ENCODE measurements at places on chromosomes 7 and 10.

DNA sequence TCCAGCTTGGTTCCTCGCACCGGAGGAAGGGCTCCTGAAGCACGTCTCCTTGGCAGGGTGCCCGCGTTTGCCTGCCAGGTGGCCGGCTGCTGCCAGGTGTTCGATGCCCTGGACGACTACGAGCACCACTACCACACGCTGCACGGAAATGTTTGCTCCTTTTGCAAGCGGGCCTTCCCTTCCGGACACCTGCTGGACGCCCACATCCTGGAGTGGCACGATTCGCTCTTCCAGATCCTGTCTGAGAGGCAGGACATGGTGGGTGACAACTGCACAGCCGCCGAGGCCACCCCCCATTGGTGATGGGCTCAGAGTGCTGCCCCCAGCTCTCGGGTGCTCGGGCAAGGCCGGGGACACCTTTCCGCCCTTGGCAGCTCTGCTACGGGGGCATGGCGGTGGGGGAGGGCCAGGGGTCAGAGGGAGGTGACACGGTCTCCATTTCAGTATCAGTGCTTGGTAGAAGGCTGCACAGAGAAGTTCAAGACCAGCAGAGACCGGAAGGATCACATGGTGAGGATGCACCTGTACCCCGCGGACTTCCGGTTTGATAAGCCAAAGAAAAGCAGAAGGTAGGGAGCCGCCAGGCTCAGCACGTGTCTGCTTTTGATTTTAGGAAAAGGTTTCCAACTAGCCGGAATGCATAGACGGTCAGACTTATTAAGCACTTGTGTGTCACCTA is 1.1 kb downstream of the ZNF511 start:
- peaks cover 18% of the 10 kb centered on the region for H3K4me1 ChIP-seq
- H3K36me3 ChIP-seq: peaks cover 4% of the 10 kb centered on the region
- DNase-seq: no peak

GRCh38 chr7:27179503-27180430 is 5.3 kb downstream of the HOXA11 start:
- H3K4me1 ChIP-seq: peaks cover 1% of the 10 kb centered on the region
- DNase-seq: peak; percentile 75
- H3K27ac ChIP-seq: no peak overlapping the region
- H3K27me3 ChIP-seq: peaks cover 100% of the 10 kb centered on the region

DNA sequence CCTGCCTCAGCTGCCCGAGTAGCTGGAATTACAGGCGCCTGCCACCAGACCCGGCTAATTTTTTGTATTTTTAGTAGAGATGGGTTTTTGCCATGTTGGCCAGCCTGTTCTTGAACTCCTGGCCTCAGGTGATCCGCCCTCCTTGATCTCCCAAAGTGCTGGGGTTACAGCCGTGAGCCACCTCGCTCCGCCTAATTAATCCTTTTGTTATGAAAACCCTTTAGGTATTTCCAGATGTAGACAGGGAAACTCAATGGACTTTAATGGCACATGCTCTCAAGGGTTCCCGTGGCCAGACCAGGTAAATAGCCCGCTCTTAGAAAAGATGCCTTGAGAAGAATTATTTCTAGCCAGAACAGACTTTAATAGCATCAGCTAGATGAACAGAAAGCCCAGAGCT is 19.7 kb upstream of the EXOC4 start:
- peaks cover 32% of the 10 kb centered on the region for H3K4me1 ChIP-seq
- H3K36me3 ChIP-seq: no peaks in the 10 kb centered on the region
- H3K4me3 ChIP-seq: no peak overlapping the region

DNA sequence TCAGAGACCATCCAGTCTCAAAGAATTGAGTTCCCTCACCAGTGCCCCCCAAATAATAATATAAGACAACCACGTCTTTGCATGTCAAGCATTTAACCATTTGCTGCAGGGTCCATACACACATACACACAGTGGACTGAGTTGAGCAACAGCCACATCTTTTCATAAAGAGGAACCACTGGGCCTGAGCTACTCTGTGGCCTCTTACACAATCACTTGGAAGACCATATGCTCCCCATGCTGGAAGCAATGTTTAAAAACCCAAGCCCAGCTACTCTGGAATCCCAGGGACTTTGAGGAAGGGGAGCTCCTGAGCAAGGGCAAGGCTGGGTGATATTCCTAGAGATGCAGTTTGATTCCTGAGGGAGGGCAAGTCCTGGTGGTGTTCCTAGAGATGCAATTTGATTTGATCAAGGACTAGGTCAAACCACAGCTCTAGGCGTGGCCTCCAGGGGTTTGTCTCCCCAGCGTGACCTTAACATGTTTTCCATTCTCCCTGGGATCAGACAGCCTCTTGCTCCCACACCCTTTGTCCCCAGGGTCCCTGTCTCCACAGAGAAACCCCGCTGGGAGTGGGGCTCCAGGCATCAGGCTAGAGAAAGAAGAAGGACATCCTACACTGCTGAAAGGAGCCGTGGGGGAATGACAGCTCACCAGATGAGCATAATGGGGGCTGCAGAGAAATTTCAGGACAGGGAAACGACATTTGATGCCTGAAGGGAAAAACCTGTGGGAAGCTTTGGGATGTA is 376.2 kb upstream of the MGMT start:
- peaks cover 20% of the 10 kb centered on the region for H3K4me1 ChIP-seq
- H3K27me3 ChIP-seq: peaks cover 21% of the 10 kb centered on the region
- no peak overlapping the region for H3K4me3 ChIP-seq
- DNase-seq: no peak
- H3K27ac ChIP-seq: no peak overlapping the region

DNA sequence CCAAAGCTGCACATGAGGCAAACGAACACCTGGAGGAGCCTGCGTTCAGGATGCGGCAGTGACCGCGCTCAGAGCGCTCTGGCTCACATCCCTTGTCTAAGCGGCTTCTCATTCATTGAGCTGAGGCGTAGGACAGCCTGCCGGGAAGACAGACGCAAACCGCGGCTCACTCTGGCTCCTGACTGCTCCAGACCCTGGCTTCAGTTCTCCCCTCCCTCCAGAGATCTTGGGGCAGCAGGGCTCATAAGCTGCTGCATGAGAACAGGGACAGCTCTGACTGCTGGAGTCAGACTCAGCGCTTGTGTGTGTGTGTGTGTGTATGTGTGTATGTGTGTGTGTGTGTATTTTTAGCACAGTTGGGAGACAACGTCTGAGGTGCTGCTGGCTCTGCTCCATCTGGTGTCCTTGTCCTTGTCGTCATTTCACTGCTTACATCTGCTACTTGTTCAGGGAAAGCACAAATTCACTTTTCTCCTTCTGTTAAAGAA is 15.8 kb upstream of the LYZL2 start:
- no peaks in the 10 kb centered on the region for H3K36me3 ChIP-seq
- no peak for DNase-seq
- peaks cover 34% of the 10 kb centered on the region for H3K4me1 ChIP-seq

DNA sequence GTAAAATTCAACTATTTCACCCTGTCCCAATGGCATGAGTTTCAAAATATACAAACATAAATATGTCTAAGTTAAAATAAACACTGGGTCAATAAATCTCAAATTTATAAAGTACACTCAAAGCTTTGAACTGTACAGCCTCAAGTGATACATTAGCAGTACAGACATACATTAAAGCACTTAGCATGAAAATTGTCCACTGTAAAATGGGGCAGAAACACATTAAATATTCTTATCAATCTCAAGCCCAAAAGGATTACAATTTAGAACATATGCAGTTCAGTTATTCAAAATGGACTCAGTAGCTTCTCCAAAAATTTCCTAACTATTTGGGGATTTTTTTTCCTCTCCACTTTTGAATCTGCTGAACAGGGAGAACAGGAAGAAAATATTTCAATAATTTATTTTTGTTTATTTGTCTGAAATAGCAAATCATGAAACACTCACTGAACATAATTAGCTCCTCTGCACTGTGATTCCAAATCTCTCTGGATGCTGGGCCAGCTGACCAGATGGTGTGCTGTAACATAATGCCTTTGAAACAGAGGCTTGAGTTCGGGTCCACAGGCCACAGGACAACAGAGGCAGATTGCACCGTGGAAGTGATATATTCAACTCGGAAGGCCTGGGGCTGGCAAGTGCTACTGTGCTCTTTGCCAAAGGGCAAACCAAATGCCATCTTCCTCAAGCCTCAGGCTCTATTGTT is 248.9 kb upstream of the LRRN3 start:
- H3K4me3 ChIP-seq: no peak overlapping the region
- no peaks in the 10 kb centered on the region for H3K27me3 ChIP-seq
- no peaks in the 10 kb centered on the region for H3K36me3 ChIP-seq
- peaks cover 7% of the 10 kb centered on the region for H3K4me1 ChIP-seq

GRCh38 chr10:121864653-121865052 is 63.2 kb downstream of the ATE1 start:
- peaks cover 19% of the 10 kb centered on the region for H3K4me1 ChIP-seq
- H3K27ac ChIP-seq: no peak overlapping the region
- DNase-seq: no peak
- no peaks in the 10 kb centered on the region for H3K27me3 ChIP-seq

DNA sequence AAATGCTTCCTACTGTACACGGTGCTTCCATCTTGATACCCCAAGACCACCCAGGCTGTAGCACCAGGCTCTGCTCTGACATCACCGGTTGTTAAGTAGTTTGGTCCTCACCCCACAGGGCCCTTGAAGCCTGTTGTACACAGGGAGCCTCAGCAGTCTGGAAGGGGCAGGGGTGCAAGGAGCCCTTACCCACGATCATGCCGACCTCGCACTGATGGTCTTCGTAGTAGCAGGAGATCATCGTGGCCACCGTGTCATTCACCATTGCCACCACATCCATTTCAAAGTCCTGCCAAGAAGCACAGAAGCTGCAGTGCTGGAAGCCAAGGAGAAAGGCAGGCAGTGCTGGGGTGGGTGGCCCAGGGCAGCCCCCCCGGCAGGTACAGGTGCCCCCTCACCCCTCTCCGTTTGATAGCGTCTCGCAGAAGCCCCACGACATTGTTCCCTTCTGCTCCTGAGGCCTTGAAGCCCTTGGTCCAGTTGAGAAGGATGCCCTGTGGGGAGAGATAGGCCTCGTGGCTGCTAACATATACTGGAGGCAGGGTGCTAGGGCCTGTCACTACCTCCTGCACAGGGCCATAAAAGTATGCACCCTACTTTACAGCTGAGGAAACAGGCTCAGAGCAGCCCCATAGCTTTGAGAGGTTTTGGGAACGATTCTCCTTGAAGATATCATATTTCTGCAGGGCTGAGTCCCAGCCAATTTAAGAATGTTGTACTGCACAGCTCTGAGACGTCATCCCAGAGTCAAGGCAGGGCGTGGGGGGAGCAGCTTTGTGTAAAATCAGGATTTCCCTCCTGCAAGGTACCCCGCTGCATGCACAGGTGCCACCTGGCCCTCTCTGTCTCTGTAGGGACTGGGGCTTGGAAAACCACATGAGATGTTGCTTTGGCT is 8.7 kb upstream of the MYL7 start:
- no peak for DNase-seq
- no peaks in the 10 kb centered on the region for H3K36me3 ChIP-seq
- peaks cover 3% of the 10 kb centered on the region for H3K4me1 ChIP-seq
- no peak overlapping the region for H3K4me3 ChIP-seq
- peaks cover 19% of the 10 kb centered on the region for H3K27me3 ChIP-seq
- H3K27ac ChIP-seq: peak overlapping the region; percentile 29

- no peak overlapping the region for H3K4me3 ChIP-seq
- DNase-seq: no peak
- no peaks in the 10 kb centered on the region for H3K36me3 ChIP-seq
Measured at GRCh38 chr7:124426621-124427020, 339.0 kb downstream of the GPR37 start.

DNA sequence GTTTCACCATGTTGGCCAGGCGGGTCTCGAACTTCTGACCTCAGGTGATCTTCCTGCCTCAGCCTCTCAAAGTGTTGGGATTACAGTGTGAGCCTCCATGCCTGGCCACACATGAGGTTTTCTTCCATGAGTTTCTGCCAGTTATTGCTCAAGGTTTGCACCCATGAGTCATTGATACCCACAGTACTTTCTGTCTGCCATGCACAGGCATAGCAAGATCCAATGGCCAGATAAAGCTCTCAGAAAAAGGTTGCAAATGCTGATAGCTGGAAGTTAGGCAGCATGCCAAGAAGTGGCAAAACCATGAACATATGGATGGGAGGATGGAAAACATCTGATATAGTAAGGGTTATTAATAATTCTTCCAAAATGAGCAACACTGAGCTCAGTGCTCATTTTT is 298.7 kb upstream of the NRG3 start:
- H3K4me3 ChIP-seq: no peak overlapping the region
- no peak for DNase-seq
- H3K4me1 ChIP-seq: no peaks in the 10 kb centered on the region
- H3K27me3 ChIP-seq: no peaks in the 10 kb centered on the region

DNA sequence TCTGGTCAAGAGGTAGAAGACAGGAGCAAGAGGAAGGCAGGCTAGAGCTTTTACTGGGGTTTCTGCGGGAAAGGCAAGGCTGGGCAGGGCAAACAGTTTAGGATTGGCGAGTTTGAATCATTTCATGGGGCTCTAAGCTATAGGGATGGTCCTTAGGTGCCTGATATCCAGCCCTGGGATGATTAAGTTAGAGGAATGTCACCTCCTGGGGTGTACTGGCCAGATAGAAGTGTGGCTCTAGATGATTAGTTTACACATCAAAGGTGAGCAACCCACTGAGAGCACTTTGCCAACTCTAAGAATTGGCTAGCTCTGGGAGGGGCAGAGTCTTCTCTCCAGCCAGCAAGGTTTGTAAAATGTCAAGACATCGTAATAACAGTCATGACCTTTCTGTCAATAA is 52.4 kb downstream of the ZNF365 start:
- no peak overlapping the region for H3K4me3 ChIP-seq
- no peaks in the 10 kb centered on the region for H3K27me3 ChIP-seq
- H3K36me3 ChIP-seq: no peaks in the 10 kb centered on the region
- no peak for DNase-seq

GRCh38 chr10:115947104-115947503 is 325.9 kb downstream of the GFRA1 start:
- no peak for DNase-seq
- no peaks in the 10 kb centered on the region for H3K4me1 ChIP-seq
- no peak overlapping the region for H3K4me3 ChIP-seq
- H3K27ac ChIP-seq: no peak overlapping the region

GRCh38 chr10:91296471-91296870 is 76.0 kb downstream of the PCGF5 start:
- no peaks in the 10 kb centered on the region for H3K27me3 ChIP-seq
- no peak overlapping the region for H3K27ac ChIP-seq
- H3K4me3 ChIP-seq: no peak overlapping the region
- DNase-seq: no peak

DNA sequence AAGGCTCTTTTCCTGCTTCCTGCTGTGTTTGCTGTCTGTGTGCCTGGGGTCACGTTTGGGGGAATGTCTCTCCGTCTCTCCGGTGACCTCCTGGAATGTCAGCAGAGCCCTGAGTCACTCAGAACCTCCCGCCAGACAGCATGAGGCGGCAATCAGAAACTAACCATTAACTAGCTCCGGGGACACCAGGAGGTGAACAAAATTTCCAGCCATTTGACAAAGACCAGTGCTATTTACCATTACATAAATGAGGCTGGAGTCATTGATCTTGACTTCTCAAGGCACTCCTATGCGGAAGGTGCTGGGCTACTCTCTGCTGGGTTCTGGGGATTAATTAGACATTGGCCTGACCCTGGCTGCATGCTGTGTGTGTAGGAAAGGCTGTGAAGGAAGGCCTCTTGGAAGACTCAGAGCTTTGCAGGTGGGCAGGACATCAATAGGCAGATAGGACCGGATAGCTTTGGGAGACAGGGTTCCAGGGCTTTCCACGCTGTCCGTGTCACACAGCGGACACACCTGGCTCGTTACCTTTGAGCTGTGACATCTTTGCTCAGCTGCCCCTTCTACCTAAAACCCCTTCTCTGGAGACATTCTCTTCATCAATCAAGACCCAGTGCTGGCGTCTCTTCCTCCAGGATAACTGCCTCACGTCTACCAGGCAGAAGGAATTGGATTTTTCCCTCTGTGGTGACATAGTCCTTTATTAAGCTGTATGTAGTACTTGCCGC is 77.0 kb downstream of the PFKFB3 start:
- H3K36me3 ChIP-seq: no peaks in the 10 kb centered on the region
- DNase-seq: peak; percentile 15
- no peak overlapping the region for H3K4me3 ChIP-seq
- H3K27ac ChIP-seq: peak overlapping the region; percentile 16
- H3K27me3 ChIP-seq: no peaks in the 10 kb centered on the region
- peaks cover 31% of the 10 kb centered on the region for H3K4me1 ChIP-seq

Measured in neural crest cell (in vitro differentiated cells).